ENCODE measurements at places on chromosomes 5 and 9.
A peak's percentile ranks its signal among the peaks of the same experiment; 100 is the strongest.

GRCh38 chr5:111255169-111255568 lies 31.0 kb downstream of the CAMK4 start:
- no peak for DNase-seq

GRCh38 chr5:33212439-33212838 lies 228.3 kb upstream of the TARS1 start:
- DNase-seq = no peak

- DNase-seq = no peak
These were observed at the start of gene MEGF10 for GRCh38 chr5:127290019-127290945. TSS of gene MEGF10 (plus strand) at chr5:127290796. CDS start at chr5:127331309, 40,513 bp downstream.

DNA sequence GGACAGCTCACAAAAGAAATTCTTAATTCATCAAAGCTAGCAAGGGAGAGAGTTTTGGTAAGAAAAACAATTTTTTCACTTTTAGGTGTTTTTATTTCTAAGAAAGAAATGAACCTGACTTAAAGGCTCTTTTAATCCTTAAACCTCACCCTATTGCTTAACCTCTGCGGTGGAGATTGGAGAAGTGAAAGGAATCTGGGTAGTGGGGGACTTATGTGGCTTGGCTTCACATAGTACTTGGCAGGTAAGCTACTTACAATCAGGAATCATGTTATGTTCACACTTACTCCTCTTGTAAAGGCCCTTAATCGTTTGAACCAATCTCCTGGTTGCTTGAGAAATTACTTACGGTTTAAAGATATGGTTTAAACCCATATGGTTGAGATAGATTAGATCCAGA lies 104.8 kb downstream of the ISOC1 start:
- DNase-seq = no peak

- DNase-seq = no peak
These were observed 39.6 kb downstream of the TJP2 start for GRCh38 chr9:69213647-69214046.

- no peak for DNase-seq
These were observed 51.2 kb downstream of the INVS start for GRCh38 chr9:100150214-100150613.

DNA sequence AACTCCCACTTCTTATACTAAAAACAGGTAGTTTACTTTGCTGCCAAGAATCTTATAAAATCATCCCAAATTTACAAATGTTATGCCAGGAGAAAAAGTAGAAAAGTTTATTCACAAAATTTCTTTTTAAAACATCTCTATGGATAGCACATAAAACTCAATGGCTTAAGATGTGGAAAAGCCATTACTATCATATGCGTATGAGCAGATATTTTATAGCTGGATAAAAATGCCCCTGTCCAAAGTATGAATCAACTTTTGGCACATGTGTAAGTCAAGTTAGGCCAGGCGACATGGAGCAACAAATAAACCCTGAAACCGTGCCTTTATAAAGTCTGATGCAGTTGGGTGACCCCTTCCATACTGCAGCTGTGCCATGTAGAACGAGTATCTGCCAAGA lies 38.6 kb upstream of the FBP1 start:
- no peak for DNase-seq

- DNase-seq = no peak
These were observed 4.7 kb upstream of the CLTB start for GRCh38 chr5:176420972-176421544.

- DNase-seq = no peak
These were observed 35.2 kb downstream of the LMNB1 start for GRCh38 chr5:126812199-126812570.

DNA sequence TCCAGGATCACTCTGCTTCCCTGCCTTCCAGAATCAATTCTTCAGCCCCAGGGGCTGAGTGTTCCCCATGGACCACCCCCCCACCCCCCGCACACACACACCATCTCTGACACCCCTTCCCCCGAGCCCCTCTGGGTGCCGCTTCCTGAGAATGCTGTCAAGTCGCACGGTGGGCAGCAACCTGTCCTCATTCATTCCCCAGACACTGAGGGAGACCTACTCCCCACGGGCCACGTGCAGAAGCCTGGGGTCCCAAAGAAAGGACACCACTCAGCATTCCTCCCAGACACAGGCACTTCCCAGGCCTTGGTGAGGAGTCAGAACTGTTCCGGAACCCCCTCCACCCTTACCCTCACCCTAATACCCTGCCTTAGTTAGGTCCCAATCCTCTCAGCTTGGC lies 12.8 kb downstream of the CPLX2 start:
- no peak for DNase-seq

- DNase-seq = no peak
These were observed 16.1 kb upstream of the TTLL11 start for GRCh38 chr9:122109035-122109813.

DNA sequence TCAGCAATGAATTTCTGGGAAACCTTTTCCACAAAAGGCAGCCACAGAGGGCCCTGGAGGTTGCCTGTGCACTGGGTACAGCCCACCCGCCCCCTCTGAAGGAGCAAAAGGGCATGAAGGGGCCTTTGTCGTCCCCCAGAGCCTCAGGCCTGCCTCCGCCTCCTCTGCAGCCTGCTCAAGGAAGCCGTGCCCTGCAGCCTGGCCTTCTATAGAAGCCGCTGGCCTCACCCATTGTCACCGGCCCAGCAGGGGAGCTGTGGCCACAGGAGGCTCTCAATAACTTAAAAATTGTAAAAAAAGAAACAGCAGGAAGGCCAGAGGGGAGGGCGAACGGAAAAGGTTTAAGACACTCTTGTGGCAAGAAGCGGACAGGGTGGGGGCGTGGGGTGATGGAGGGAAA lies 213.3 kb downstream of the IRX2 start:
- no peak for DNase-seq

DNA sequence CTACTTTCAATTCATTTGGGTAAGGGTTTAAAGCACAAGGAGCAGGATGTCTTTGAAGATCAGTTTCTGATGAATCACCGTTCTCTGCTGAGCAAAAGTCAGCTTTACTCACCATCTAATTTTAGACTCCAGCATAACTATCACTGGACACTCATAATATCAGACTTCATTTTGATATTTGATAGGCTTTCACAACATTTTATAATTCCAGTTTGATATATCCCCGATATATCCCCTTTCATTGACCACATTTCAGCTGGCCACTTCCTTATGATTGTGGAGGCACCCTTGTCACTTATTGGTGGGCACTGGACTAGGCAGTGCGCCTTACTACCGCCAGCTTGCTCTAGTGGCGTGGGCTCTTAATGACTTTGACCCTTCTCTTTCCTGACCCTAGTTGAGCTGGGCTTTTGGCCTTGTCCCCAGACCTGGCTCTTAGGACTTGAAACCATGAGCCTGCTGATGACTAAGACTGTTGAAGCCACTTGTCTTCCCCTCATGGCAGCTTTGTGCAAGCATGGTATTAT lies 46.8 kb downstream of the CYSTM1 start:
- no peak for DNase-seq

GRCh38 chr5:172114875-172115422 lies 73.1 kb downstream of the STK10 start:
- DNase-seq = peak; percentile 52

DNA sequence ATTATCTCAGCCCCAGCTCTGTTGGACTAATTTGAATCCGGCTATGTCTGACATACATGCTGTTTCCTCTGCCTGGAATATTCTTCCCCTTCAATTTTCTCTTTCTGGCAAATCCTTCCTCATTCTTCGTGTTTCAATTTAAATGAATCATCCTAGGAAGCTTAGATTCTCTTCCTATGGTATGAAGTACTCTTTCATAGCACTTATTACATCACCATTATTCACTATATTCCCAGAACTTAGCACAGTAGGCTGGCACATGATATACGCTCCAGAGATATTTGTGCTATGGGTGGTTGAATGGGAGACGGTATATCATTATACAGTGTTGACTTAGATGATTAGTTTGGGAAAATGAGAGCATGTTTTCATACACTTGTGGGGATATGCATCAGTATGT lies 91.0 kb upstream of the JAK2 start:
- no peak for DNase-seq

DNA sequence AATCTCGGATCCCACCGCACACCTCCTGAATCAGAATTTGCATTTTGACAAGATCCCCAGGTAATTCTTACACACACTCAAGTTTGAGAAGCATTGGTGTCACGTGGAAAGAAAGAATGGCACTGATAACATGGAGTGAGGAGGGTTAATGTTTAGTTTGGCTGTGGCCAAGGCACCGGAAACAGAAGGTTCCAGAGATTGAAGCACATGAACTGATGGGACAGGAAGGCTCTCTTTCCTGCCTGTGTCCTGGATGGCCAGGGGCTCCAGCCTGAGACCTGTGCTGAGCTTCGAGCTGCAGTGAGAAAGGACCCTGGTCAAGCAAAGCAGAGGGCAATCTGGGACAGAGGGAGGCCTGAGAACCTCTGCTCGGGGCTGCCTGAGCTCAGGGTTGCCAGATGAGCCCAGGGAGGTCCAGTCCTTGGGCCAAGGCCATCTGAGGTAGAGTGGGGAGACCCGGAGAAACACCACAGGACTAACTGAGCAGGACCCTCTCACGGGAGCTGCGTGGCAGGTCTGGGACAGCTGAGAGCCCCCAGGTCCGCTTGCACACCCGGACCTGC lies 27.3 kb downstream of the AFAP1L1 start:
- no peak for DNase-seq

DNA sequence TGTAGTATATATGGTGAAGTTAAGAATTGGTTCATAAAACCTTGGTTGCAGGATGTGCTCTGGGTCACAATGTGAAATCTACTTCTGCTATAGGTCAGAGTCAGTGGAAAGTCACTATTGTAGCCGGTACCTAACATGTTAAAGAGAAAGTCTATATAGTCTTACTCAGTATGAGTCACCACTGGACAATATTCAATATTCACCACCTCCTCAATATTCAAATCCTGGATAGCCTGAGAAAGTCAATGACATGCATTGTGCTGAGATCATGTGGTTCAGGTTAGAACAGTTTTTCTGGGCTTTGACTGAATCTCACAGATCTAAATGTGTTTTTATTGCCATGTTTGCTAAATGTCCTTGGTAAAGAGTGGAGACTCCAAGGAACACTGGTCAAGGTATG lies 108.8 kb downstream of the HMHB1 start:
- DNase-seq = no peak

GRCh38 chr5:112084149-112084548 lies 327.2 kb upstream of the NREP start:
- DNase-seq = no peak

DNA sequence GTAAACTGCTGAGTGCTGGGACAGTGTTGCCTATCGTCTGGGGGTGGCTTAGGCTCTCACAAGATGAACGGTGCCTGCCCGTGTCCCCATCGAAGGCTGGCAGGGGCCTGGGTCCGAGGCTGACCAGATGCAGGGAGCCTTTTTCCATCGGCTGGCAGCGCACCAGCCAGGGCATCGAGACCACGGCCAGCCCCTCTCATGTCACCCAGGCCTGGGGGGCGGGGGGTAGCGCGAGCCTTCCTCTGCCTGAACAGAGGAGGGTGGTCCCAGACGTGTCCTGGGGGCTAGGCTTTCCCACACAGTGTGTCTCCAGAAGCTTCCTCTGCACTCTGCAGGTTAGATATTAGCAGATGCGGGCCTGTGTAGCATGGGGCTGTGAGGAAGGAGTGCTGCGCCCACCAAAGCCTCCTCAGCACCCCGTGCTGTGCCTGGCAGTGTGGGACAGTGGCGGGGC lies 17.3 kb downstream of the FGD3 start:
- no peak for DNase-seq

DNA sequence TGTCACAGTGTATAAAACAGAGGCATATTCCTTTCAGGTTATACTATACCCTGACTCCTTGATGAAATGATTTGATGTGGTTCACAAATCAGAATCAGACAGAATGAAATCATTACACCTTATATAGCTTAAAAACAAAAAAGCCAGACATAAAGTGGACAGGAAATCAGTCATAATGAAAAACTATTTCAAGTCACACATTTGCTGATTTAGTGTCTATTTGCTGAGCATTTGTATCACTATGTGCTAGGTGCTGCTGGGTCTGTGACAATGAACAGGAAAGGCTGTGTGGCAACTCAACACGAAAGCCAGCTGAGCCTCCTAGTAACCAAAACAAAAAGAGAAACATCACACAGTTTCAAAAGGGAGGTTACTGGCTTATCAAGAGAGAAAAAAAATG lies 194.0 kb downstream of the EFNA5 start:
- DNase-seq = no peak

- no peak for DNase-seq
These were observed 53.5 kb downstream of the ZFR start for GRCh38 chr5:32390819-32391591.

DNA sequence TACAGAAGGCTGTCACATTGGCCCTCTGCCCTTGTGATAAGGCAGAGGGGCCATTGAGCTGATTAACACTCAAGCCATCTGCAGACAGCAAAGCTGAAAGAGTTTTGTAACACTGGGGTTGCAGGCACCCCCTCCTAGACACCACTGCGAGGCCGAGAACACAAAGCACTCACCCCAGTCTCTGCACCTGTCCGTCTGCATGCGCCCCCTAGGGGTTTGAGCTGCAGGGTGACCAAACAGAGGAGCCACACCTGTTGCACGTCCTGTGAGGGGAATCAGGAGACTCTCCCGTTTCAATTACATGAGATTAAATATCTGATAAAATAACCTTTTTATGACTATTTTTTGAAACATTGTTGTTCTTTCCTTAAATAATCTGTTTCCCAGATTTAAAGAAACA lies 1180.4 kb downstream of the CDH9 start:
- DNase-seq = no peak

GRCh38 chr9:107569174-107569573 lies 79.6 kb upstream of the KLF4 start:
- no peak for DNase-seq

GRCh38 chr5:92998456-92998855 lies 582.6 kb downstream of the NR2F1-AS1 start:
- DNase-seq = no peak

- no peak for DNase-seq
These were observed 36.2 kb upstream of the ADAM19 start for GRCh38 chr5:157611571-157612476.

DNA sequence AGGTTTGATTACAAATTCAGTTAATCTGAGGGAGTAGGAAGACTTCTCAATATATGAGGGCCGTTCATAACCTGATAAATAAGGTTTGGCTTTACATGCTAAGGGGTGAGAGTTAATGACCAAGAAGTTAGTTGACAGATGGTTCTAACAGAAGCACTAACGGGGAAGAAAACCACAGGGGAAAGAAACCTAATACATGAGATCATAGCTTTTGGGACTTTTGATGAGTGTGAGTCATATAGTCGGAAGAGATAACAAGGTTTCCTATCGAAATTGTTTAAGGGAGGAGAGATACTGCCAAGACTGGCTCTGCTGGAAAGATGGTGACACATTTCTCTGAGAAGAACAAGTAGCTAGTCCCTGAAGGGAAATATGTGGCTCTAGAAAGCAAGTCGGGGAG lies 140.1 kb downstream of the COX7C start:
- DNase-seq = no peak

Data from stimulated activated CD8-positive, alpha-beta memory T cell treated with anti-CD3 and anti-CD28 coated beads, Interleukin-7, amount 100 ng/mL, for 24 hours (primary cell).